ENCODE measurements at places on chromosomes 7 and 10. TPM values are rescaled to one million over a fixed set of nuclear protein-coding genes. Genes with fewer than 3 reads are reported as not detected.

Gene GJD4
- not detected for total RNA-seq

Gene SLC16A12
- not detected for total RNA-seq

Gene CTAGE6
- total RNA-seq = 0.32 TPM

Gene AKR1C8
- total RNA-seq = 0.16 TPM

Gene CFAP46
- 0.82 TPM for total RNA-seq

Gene ZFAND2A
- total RNA-seq = 9.9 TPM
